NCI-H1417 treated with DMSO at 0.1 percent for 48 hours (cell line): ENCODE measurements at places on chromosomes 4 and X.

- no peak for DNase-seq
Measured at GRCh38 chrX:72208126-72208800, 26.7 kb downstream of the PIN4 start.

DNA sequence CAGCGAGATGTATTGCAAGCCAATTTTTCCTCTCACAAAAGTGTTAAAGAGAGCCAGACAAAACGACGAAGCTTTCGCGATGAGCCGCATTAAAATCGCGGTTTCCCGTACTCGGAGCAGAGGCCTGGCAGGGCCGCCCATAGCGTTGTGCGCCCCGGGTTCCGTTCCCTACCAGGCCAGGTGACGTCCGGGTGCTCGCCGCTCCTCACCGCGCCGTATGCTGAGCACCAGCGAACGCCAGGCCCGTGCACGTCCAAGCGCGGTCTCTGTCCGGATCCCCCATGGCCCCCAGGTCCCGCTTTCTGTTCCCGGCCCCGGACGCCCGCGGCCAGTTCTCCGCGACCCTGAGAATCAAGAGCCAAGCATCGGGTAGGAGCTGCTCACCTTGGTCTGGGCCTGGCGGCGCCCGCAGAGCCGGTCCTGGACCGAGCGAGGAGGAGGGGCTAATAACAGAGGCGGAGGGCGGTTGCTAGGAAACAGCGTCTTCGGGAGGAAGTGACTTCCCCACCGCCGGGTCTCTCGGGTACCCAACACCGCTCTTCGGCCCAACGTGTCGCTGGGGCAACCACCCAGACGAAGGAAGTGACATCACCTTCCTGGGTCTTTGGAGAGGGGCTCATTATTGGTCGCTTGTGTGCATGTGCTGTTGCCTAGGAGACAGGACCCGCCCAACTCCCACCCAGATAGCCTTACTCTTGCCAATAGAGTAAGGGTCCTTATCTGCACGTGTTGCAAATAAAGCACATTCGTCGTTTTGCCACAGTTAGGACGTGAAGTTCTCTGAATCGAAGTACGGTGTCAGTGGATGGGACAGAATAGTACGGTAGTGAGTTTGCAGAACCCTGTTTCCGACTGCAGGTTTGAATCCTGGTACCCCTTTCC, at the start of gene MAP9:
MAP9 (minus strand) TSS at position 579 of the 882 bp plus-strand sequence. CDS start 1,115 bp downstream, outside the sequence.
- peak; percentile 89 for DNase-seq

- DNase-seq: no peak
Measured at GRCh38 chr4:126440297-126440696, 1125.5 kb downstream of the FAT4 start.

DNA sequence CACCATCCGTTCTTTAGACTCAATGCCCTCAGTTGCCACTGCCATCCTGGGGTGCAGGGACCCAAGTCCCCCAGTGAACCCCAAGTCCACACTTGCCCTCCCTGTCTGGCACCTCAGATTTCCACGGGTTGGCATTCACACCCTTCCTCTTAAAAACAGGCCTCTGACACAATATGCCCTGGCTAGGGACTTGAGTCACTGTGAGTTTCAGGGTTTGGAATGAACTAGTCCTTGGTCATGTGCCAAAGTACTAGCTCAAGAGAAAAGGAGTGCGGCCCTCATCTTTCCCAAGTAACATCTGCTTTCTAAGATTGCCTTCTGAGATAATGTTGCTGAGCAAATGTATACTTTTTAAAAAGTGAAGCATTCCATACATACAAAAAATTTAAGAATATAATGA, 134.0 kb downstream of the MID1 start:
- DNase-seq: no peak

DNA sequence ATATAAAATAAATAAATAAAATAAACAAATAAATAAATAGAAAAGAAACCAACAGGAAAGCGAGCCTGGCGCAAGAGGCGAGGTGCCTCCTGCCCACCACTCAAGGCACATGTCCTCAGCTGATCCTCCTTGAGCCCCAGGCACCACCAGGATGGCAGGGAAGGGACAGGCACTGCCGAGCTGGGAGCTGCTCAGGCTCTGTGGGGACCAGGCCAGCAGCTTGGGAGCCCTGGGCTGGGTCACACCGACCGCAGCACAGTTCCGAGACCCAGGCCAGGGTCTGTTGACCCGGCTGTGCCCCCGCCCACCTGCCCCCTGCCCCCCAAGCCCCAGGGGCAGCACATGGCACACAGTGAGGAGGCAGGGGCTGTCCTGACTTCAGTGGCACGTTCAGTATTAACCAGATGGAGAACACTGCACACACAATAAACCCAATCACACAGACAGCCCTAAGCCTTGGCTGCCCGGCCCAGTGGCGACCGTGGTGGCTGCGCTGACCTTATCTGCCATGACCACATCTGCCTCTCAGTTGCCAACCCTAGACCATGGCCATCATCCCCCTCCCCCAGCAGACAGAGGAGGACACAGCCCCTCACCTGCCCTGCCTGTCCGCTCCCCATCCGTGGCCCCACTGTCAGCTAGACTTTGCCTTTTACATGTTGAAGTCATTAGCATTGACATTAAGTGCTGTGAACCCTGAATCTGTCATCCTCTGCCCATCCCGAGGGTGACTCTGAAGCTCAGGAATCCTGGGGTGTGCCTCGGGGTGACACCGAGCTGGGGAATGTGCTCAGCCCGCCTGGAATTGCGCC, 2.9 kb upstream of the TREX2 start:
- no peak for DNase-seq
